Stimulated activated CD8-positive, alpha-beta memory T cell treated with anti-CD3 and anti-CD28 coated beads, Interleukin-7, amount 100 ng/mL, for 4 hours (primary cell): ENCODE measurements at places on chromosomes 7 and 10.

GRCh38 chr7:29609162-29610037, 45.8 kb downstream of the PRR15 start:
- DNase-seq: no peak

- no peak for DNase-seq
Observed at GRCh38 chr10:43121444-43121843, 16.8 kb upstream of the CSGALNACT2 start.

GRCh38 chr10:63697956-63698786, 177.0 kb downstream of the REEP3 start:
- DNase-seq: no peak

GRCh38 chr7:155395176-155395797, 62.6 kb upstream of the EN2 start:
- no peak for DNase-seq

DNA sequence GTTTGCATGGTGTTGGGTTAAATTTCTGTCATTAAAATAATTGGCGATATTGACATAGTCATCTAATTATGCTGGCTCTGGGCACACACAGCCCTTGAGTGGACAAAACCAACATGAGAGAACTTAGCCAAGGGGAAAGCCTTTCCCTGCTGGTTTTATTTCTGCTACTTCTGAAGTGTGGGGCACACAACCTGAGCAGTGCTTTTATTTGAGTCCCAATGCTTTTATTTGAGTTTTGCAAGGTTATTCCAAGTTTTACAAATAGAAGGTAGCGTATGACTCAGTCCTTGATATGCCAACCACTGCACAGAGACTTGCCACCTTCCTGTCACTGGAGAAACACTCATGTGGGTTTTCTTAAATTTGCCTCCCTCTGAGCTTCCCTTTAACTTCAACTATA, 145.7 kb downstream of the EGFR start:
- DNase-seq: no peak

GRCh38 chr7:151374726-151375125, 33.1 kb downstream of the NUB1 start:
- DNase-seq: no peak

DNA sequence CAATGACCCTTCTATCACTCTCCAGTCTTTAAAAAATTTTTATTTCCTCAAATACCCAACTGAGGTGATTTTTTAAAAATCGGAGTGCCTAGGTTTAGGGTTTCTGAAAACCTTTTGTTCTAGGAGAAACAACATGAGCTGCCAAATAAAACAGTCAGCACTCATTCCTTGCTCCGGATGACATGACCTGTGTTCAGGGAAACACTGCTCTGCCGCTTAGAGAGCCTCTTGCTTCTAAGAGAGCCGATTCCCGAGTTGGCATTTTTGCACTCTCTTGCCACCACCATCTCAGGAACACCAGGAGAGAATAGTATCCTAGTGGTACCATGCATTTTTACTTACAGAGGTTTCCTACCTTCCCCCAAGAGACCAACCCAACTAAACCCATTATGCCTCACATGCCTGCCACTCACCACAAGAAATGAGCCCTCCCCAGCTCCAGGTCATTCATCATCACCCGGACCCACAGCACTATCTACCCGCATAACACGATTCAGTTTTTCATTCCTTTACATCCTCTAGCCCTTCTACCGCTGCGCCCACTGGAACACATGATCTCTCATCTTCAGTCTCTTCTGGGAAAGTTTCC, 365.4 kb downstream of the THSD7A start:
- no peak for DNase-seq

GRCh38 chr10:130934293-130935127, 377.0 kb downstream of the TCERG1L start:
- DNase-seq: no peak

GRCh38 chr10:125985557-125986240, 89.3 kb downstream of the FANK1 start:
- DNase-seq: no peak

DNA sequence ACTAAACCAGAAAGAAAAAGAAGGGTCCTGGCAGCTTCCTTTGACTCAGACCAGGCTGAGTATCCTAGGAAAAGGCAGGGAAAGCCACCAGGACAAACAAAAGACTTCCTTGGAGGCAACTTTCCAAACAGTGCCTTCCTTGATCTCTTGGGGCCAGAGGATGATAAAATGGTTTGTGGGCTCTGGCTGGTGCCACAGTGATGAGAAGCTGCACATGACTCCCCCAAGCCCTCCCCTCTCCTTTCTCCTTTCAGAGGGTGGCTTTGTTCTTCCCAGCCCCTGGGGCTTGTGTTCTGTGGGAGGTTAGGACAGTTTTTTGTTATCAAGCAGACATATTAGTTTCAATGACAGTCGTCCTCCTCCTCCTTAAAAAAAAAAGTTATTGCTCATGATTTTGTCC, 183.2 kb downstream of the SEM1 start:
- no peak for DNase-seq

DNA sequence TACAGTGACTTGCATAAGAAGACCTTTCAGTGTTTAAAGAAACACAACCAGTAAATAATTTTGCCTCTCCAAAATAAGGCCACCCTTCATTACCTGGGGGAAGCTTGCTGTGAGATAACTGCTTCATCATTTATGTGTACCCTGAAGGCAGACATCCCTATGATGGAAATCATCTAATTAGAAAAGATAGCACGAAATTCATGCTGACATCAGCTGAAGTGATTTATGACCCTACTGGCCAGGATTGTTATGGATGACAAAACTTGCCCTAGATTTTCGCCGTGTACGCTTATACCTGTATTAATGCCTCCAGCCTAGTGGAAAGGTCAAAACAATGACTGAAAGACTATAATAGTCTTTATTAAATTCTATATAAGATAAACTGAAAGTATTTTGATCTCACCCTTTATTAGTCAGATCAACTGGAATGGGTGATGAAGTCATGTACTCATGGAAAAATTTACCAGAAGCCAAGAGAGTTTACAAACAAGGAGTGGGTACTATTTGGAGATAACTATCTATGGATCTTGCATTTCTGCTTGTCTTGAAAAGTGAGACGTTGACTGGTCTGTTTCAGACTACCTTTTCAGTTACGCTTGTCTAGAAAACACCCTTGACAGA, 114.2 kb downstream of the PPP1R3A start:
- DNase-seq: no peak

DNA sequence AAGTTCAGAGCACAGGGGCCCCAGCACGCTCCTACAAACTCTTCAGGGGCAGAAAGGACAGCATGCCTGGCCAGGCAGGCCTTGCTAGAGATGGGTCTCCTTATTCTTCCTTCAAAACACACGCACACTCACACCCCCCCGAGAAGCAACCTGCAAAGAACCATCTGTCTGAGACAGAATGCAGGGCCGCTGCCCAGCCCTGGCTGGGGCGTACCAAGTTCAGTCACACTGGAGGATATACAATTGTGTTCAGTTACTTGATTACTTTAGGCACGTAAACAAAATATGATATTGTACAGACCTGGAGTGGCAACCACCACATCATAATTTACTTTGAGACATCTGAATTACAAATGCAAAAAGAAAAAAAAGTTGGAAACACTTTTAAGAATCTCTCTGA, 5.7 kb downstream of the FAM53B start:
- no peak for DNase-seq

- no peak for DNase-seq
Observed at GRCh38 chr10:48406204-48406603, 99.7 kb downstream of the MAPK8 start.

- DNase-seq: no peak
Observed at GRCh38 chr10:103835096-103836050, 20.0 kb downstream of the SH3PXD2A start.

DNA sequence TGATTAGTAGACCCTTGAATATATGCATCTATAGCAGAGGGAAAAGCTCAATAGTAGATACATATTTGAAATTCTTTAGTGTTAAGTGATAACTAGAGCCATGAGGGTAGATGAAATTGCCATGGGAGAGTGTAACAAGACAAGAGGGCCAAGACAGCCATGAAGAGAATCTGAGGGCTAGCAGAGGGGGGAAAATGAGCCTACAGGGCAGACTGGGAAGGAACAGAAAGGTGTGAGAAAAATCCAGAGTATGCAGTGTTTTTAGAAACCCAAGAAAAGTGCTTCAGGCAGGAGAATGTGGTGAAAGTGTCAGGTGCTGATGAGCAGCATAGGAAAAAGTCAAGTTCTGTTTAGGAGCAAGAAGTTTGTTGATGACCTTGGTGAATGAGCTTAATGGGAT, 63.0 kb downstream of the MAPK8 start:
- no peak for DNase-seq

GRCh38 chr7:78018641-78019446, 220.3 kb downstream of the PHTF2 start:
- no peak for DNase-seq

DNA sequence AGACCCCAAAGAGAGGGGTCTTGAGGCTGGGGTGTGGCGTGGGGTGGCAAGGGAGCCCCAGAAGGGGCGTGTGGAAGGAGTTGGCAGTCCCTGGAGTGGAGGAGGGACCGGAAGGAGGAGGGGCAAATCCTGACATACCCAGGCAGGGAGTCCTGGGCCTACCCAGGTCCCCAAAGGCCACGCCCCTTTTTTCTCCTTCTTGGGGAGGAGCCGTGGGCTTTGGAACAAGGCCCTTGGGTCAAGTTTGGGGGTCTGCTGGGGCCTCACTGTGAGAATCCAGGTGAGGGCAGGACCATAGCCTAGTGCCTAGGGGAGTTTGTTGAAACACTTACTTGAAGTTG, 1.2 kb upstream of the SMARCD3 start:
- no peak for DNase-seq

GRCh38 chr10:49180444-49180860, 7.7 kb downstream of the TMEM273 start:
- DNase-seq: no peak

- no peak for DNase-seq
Observed at GRCh38 chr10:30330497-30331168, 18.4 kb downstream of the MTPAP start.

DNA sequence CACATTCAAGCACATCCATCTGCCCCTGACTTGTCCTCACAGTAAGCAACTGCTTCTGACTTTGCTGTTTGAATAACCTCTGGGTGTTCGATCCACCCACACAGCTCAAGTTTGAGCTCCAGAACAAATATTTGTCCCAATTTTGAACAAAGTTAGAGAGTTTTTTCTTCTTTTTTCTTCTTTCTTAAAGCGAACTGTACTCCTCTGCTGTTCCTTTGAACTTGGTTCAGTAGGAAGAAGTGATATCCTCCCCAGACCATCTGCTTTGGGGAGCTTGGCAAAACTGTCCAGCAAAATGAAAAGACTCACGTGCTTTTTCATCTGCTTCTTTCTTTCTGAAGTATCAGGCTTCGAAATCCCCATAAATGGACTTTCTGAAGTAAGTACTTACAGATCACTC, at the start of gene ITIH2:
Gene ITIH2, plus strand, starts transcription at position 177 of the 400 bp plus-strand sequence. Its CDS starts 119 bp downstream, at position 296.
- DNase-seq: no peak

DNA sequence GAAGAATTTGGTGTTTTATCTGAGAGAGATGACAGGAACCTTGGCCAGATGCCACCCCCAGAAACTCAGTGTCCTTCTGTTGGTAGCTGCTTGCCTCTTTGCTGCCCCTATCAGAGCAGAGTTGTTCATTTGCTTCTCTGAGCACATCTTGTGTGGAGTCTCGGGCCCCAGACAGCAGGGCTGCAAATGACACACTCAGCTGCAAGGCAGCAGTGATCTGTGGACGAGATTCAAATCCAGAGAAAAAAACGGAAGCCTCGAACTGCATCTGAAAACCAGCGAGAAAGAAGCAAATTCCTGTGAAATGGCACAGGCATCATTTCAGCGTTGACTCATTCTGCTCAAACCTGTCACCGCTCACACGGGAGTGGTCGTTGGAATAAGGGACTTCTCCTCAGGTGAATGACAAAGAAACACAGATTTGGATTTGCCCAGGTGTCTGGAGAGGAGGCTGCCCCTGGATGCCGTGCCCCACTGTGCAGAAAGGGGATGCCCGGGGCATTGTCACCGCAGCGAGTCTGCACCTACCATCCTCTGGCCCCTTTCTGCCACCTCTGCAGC, 144.7 kb downstream of the PFKFB3 start:
- DNase-seq: peak; percentile 14

- no peak for DNase-seq
Observed at GRCh38 chr7:131527456-131527855, 29.0 kb downstream of the PODXL start.

DNA sequence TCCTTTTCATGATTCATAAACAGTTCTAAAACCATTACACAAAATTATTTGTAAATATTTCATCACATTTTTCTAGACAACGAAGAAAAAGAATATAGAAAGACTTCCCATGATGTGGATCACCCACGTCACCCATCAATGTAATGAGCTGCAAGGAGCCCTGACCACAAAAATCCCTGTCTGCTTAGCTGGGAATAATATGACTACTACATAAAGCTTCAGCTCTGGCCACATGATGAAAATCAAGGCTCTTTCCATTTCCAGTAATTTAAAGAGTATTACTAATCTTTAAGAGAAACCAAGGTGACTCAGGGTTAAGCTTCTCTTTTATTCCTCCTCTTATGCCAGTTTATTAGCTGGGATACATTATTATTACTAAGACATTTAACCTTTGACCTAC, 180.8 kb upstream of the CACNA2D1 start:
- DNase-seq: no peak

DNA sequence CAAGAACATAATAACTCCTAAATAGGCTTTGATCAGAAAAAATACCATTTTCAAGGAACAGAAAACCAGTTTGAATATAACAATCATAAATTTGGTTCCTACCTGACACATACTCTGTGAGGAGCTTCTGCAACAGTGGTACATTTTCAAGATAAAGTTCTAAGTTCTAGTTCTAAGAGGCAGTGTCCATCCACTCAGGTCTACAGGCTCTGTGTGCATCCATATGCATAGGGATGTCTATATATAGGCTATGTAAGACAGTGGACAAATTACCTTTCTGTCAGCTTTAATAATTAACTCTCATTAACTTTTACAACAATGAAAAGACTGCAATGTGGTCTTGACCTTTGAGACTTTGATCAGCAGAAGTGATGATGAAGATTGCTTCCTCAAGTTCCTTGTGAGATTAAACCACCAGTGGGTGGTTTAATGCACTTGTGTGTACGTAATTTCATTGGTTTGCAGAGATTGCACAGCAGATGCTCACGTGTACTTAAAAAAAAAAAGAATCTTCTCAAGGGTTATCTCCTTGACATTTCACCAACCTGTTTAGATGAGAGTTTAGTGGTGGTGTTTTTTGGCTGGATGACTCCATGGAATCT, at the start of gene SLC26A3:
Gene SLC26A3, minus strand, starts transcription at position 215 of the 602 bp plus-strand sequence. CDS start 8,714 bp downstream, outside the sequence.
- no peak for DNase-seq

DNA sequence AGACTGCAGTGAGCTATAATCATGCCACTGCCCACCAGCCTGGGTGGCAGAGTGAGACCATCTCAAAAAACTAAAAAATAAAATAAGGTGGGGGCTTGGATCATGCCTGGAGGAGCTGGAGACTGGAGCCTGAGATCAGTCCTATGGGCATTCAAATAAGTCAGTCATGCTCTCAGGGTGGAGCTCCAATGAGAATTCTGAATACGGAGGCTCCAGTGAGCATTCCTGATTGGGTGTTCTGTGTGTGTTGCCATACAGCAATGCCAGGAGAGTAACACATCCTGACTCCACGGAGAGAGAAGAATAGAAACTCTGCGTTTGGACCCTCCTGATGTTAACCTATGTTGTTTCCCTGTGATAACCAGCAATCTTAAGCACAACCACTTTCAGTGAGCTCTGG, 16.0 kb downstream of the UBE2D4 start:
- no peak for DNase-seq
